ENCODE measurements at places on chromosomes 2 and 18.
A peak's percentile ranks its signal among the peaks of the same experiment; 100 is the strongest.

- DNase-seq, result no peak
These were observed 79.9 kb downstream of the ZEB2 start for GRCh38 chr2:144439993-144440392.

DNA sequence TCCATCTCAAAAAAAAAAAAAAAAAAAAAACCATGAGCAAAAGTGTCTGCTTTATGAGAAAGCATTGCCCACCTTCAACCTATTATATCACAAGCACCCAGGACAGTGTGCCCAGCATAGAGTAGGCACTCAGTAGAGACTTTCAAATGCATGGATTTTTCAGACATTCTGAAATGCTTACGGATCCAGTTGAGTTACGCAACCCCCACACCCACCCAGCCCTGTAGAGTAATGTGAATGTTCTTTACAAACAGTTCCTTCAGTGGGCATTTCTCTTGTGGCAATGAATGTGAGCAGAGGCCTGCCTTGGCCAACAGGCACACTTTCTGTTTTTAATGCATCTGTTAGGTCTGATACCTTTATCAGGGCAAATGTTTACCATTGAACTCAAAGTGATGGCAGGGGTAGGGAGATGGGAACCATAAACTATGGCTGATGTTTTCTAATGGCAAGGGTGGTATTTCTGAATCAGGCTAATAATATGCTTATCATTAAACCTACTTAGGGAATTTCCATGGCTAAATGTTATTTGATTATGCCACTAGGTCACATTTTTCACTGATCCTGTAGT, 65.0 kb upstream of the RPL31 start:
- no peak for DNase-seq

DNA sequence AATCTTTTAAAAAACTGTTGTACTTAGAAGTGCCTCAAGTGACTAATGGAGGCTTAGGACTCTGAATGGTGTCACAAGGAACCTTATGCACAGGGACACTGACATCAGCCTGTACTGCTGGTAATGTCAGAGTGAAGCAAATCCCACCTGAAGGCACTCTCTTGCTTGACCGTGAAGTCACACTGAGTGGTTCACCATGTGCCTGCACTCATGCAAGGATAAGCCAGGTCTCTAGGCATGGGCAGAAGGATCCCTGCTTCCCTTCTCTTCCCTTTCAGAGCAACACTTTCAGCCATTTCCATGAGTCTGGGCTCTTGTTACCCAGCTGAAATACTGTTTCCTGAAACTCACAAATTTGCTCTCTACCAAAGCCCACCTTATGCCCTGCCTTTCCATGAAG, 123.0 kb downstream of the NEDD4L start:
- no peak for DNase-seq

DNA sequence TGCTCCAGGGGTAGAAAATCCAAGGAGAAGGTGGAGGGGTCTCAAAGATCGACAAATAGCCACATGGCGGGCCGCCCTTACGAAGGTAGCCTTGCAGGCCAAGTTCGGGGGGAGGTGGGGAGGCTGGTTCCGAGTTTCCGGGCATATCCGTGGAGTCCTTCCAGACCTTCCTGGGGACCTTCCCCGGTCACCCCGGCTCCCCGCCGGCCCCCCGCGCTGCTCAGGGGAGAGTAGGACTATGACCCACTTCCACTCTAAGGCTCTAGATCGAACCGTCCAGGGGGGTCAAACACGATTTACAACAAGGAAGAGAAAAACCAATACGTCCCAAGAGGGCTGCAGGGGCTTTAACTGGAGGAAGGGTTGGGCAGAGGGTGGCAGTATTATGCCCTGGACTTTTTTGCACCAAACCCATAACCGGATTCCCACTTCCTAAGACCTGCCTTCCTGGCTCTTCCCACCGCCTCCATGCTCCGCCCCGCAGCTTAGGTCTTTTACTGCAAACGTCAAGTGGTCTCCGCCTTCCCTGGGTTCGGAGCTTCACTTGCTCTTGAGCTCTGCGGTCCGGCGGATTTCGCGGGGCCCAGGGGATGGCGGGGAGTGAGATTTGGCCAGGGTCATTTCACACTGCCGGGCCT, 779 bp upstream of the LYPD6 start:
- DNase-seq, result peak; percentile 51

GRCh38 chr2:137826373-137827372, 137.6 kb upstream of the HNMT start:
- no peak for DNase-seq

DNA sequence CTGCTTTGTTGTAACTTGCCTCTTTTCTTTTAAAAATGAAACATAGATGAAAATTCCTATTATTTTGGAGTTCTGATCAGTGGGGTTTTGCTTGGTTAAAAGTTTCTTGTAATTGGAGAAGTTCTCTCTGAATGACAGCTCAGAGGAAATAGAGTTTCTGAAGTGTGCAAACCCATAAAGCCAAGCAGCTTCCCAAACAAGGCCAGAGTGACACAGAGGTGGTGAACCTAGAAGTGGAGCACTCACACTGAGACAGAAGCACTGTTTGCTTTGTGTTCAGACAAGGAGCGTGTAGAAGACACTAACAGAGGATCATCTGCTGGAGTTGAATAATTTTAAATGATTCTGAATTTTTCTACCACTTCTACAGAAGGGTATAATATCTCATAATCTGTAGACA, 49.2 kb downstream of the FBXO48 start:
- DNase-seq, result no peak

- no peak for DNase-seq
These were observed 69.2 kb downstream of the NRXN1 start for GRCh38 chr2:50962731-50963130.

GRCh38 chr2:33607905-33608304, 8.8 kb upstream of the FAM98A start:
- no peak for DNase-seq

GRCh38 chr2:43699761-43700160, 23.5 kb upstream of the C1GALT1C1L start:
- DNase-seq, result no peak

- no peak for DNase-seq
These were observed 58.1 kb downstream of the SPOPL start for GRCh38 chr2:138559641-138560040.

DNA sequence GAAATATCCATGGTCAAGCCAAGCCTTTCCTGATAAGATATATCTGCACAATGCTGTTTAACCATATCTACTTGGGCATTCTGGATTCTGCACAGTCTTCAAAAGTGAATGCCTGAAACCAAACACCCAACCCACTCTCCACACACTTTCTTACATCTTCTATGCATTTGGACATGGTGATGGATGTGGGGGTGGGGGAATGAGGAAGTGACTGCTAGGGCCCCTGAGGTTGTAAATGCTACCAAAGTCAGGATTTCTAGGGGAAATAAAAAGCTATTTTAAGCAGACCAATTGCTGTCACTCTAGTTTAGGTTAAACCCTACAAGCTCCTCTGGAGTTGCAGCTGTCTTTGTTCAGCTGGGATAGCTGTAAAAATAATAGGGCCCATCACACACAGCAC, 26.7 kb upstream of the TGFA start:
- no peak for DNase-seq

DNA sequence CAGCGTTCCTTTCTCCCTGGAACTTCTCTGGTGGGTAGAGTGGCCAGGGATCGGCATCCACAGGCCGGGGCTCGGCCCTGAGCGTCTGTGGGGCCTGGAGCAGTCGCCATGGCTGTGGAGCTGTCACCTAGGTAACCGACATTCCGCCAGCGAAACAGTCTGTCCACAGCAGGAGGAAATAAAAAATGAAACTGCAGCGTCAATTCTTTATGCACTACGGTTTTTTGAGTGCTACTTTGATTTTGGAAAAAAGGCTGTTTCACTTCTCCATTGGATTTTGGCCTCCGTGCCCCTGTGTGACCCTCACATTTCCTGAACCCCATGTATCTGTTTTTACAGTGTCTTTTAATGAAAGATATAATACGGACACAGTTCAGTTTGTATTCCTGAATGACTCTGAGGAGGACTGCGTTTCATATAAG, 163.4 kb downstream of the LDLRAD4 start:
- DNase-seq, result no peak

DNA sequence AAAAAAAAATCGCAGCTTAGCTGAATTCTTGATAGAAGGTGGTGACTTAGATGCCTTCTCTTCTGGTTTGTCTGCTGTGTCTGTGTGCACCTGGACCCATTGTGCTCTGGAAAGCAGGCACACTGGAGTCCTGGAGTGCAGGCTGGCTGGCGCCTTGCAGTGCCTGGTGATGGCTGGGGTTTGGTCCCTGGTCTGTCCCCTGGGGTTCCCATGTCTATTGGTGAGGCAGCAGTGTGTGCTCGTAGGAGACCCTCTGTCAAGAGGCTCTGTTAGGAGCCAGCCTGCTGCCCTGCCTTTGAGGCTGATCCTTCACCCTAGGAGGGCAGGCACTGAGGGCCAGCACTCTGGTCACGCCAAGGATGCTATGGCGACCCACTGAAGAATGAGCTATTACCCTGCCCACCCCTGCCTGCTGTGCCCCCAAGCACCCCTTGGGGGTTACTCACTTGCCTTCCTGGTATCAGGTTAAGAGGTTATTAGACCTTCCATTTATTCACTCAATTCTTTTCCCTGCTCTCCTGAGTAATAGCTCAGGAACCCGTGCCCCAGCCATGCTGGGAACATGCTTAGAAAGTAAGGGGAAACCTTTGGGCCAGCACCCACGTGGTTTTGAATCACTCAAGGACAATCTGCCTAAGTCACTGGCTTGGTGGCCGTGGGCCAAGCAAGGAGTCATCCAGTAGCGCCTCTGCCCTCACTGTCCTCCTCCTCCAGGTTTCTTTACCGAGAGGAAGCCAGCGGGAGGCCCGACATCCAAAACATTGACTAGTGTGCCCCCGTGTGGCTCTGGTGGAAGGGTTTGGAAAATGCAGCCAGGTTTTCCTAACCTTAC, 284.5 kb downstream of the PRKCE start:
- DNase-seq, result peak; percentile 95

DNA sequence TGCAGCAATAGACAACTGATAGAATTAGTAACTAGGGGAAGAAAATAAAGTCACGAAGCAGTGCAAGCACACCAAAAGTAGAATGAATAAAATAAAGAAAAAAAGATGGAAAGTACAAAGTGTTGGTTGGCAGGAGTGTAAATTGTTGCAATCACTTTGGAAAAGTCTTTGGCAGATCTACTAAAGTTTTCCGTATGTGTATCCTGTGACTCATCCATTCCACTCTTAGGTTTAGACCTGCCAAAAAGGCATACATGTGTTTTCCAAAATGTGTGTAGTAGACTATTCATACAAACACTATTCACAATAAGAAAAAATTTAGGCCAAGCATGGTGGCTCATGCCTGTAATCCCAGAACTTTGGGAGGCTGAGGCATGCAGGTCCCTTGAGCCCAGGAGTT, 282.1 kb upstream of the FSIP2 start:
- DNase-seq, result no peak

DNA sequence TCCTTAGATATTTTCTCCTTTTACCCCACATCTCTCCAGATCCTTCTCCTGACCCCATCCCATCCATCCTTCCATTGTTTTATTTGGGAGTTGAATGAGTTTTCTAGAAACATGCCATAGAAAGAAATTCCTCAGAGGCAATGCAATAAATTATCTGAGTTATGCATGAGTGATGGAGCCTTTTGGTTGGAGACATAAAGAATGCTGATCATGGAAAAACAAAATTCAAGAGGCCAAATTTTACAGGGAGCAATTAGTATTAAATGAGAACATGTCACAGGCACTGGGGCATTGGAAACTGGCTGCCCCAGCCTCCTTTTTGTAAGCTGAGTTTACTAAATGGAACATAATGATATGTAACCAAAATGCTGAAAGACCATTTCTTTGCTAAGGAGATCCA, 74.2 kb upstream of the LCLAT1 start:
- no peak for DNase-seq

DNA sequence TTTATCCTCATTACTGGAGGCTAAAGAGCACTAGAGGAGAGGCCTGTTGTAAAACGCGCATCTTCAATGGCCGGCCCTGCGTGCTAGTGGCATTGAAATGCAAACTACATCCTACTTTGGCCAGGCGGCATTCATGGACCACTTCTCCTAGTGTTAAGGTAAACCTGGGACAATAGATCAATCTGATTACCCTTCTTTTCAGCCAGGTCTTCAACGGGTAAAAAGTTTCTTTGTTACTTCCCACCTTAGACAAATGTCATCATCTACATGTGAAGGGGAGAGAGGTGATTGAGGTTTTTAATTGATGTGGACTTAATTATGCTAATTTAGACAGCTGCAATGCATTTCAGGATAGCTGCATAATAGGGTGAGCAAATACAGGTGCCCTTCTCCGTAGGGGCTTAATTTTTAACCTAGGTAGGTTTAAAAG, 628.0 kb downstream of the ZEB2 start:
- no peak for DNase-seq

DNA sequence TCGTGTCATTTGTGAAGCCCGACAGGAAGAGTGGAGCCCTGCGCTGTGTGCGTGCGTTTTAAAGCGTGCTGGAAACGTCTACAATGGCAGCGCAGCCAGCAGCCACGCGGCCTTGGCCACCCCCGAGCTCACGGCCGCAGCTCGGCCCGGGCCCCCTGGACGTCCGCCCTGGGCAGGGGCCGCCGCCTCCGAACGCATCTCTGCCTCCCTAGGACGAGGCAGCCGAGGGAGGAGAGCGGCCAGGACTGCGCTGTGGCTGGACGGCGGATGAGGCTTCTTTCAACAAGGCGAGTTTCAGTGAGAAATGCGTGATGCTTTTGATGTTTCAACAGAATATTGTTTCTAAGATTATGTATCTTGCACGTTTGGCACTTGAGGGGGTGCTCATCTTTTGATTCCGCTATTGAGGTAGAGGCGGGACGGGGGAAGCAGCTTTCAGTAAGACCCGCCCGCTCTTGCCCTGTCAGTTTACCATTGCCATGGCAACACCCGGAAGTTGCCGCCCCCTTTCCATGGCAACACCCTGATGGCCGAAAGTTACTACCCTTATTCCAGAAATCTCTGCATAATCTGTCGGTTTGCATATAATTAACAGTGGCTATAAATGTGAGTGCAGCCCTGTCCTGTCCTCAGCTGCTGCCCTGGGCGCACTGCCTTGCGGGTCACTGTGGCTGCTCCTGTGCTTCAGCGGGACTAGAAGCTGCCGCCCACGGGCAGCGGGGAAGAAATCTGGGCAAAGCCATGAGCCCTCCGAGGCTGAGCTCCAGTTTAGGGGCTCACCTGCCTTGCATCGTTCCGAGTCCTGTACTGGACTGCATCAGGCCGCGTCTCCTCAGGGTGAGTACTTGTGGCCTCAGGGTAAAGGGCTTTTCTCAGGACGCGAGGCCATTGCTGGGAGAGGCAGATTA, 38.6 kb downstream of the ADNP2 start:
- DNase-seq, result peak; percentile 62

- DNase-seq, result no peak
These were observed 3.5 kb upstream of the NEURL3 start for GRCh38 chr2:96508521-96509113.

GRCh38 chr18:62610701-62611411, 88.0 kb downstream of the ZCCHC2 start:
- DNase-seq, result no peak
